ENCODE measurements at places on chromosomes 5 and 9.

- peak; percentile 17 for DNase-seq
These were observed 171.6 kb downstream of the PAX5 start for GRCh38 chr9:36862206-36863145.

GRCh38 chr9:19631181-19631580 is 157.7 kb downstream of the SLC24A2 start:
- no peak for DNase-seq

- no peak for DNase-seq
These were observed 95.1 kb upstream of the OTULINL start for GRCh38 chr5:14486486-14486885.

DNA sequence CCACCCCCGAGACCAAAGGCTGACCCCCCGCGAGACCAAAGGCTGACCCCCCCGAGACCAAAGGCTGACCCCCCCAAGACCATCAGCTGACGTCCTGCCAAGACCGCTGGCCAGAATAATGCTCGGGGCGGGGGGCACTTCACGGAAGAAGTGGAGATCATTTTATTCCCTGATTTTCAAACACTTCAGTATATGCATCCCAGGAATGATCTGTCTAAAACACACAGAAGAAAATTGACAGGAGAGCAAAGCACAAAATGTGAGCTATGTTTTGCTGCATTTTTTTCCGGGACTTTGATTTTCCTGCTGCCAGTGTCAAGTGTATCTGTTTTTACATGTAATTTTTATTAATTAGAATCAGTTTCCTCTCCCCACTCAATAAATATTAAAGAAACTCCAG is 67.1 kb downstream of the ADAMTS2 start:
- no peak for DNase-seq

DNA sequence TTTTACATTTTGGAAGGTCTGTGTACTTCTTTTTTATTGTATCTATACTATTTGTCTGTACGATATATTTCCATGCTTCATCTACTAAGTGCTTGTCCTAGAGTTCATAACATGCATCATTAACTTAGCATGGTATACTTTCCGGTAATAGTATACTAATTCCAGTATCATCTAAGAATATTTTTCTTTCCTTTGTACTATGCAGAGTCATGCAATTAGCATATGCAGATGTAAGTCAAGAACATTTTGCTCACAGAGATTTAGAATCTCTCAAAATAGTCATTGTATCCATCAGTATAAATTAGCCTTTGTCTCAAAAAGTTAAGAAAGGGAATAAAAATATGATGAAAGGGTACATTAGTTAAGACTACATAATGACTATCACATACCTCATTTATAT is 770.4 kb upstream of the GRAMD2B start:
- DNase-seq, result no peak

- DNase-seq, result no peak
These were observed 418.5 kb upstream of the MEF2C start for GRCh38 chr5:89301321-89302025.

- DNase-seq, result no peak
These were observed 2.7 kb upstream of the PURA start for GRCh38 chr5:140111011-140111858.

DNA sequence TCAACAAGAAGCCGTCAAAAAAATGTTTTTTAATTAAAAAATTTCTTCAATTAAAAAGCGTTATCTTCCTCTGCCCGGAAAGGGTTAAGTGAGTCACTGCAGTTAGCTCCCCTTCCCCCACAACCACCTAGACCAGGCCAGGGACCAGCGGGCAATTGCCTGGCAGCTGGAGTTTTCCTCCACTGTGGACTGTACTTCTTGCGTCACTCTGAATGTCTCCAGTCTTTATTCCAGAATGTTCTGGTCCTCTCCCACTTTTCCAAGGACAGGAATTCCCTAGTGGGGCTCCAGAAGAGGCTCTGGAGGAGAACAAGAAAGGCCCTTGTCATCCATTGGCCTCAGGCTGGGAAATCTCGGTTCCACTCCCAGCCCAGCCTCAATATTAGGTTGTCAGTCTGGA is 114.0 kb downstream of the C9orf50 start:
- DNase-seq, result no peak

DNA sequence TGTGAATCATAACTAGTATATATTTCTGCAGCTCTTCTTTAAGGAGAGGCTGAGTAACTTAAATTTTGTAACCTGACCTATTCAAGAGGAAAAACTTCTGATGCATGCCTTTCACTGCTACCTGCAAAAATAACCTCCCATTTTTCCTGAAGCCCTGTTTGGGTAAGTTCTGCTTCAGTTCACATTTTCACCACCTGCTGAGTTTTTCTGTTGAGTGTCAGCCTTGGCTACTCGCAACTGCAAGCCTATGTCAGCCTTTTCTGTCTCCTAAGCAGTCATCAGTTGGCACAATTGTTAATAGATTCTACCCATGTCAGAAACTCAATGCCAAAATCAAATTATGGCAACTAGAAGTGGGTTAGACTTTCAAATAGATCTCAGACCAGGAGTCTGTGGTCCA is 8.2 kb upstream of the TNFAIP8 start:
- no peak for DNase-seq

DNA sequence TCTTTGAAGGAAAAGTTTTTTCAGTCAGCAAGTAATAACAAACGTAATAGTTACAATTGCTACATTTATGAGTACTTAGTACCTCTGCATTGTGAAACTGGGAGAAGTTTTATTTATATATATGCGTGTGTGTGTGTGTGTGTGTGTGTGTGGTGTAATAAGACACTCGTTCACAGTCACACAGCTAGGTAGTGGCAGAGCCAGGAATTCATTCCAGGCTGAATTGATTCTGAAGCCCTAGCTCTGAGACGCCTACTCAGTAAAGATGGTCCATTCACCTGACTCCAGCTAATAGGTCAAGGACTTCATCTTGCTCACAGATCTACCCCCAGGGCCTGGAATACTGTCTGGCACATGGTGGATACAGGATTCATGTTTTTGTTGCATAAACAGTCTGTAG is 13.6 kb upstream of the CAST start:
- no peak for DNase-seq

DNA sequence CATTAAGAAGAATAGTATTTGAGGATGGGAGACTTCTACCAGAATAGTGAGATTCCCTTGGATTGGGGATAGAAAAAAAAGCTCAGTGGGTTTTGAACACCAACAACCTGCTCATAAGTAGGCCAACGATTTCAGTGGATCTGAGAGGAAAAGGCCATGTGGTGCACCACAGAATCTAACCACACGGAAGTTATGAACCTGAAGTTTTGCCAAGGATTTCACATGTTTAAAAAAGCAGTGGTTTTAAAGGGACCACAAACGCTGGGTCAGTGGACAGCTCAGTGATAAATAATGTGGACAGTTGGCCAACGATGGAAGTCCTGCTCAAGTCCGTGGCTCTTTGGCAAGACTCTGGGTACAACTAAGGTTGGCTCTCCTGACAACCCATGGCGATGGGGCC is 107.2 kb upstream of the TXNDC8 start:
- DNase-seq, result no peak

GRCh38 chr5:6820851-6821479 is 107.7 kb downstream of the TENT4A start:
- no peak for DNase-seq

DNA sequence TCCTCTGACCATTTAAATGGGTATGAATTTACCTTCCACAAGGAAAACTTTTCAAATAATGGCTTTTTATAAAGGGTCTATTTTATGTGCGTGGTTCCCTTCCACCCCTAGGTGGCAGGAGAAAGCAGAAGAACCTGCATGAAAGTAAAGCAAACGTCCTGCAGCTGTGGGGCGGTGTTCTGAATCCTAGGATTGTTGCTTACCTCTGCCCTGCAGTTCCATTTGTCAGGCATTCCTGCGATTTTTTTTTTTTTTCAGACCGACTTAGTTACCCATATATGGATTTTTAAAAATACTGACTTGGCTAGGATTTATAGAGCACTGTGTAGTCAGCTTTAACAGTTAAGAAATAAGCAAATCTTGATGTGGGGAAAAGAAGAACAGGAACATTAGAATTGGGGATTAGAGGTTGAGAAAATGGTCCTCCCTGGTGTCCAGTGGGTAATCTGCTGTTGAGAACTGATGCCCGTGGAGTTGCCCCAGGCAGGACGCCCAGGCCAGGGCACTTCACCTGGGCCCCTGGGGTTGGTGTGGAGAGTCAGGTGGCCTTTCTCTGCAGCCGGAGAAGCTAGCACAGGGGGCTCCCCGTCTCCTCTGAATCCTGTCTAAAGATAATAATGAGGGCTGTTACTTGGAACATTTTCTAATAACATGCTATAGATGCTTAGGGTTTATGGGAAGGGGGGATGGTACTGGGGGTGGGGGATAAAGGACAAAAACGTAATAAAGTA is 30.4 kb upstream of the LTC4S start:
- DNase-seq, result peak; percentile 46

- no peak for DNase-seq
These were observed 21.9 kb upstream of the FOXE1 start for GRCh38 chr9:97830884-97831829.

- no peak for DNase-seq
These were observed 333.3 kb downstream of the ARRDC3 start for GRCh38 chr5:91049800-91050199.

GRCh38 chr5:35668319-35668718 is 50.7 kb downstream of the SPEF2 start:
- no peak for DNase-seq

GRCh38 chr5:3226196-3226920 is 369.3 kb upstream of the IRX1 start:
- DNase-seq, result no peak

DNA sequence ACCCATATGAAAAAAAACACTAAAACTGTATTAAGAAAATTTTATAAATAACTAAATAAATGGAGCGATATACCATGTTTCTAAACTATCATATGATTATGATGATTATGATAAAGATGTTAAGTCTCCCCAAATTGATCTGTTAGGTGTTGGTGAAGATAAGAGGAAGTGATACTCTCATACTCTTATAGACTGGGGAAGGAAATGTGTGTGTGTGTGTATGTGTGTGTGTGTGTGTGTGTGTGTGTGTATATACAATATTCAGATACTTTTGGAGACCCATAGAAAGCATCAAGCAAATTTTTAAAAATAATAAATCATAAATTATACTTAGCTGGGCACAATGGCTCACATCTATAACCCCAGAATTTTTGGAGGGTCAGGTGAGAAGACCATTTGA is 62.9 kb downstream of the TMEM232 start:
- no peak for DNase-seq

- DNase-seq, result no peak
These were observed 17.4 kb downstream of the FAM78A start for GRCh38 chr9:131258698-131259431.

DNA sequence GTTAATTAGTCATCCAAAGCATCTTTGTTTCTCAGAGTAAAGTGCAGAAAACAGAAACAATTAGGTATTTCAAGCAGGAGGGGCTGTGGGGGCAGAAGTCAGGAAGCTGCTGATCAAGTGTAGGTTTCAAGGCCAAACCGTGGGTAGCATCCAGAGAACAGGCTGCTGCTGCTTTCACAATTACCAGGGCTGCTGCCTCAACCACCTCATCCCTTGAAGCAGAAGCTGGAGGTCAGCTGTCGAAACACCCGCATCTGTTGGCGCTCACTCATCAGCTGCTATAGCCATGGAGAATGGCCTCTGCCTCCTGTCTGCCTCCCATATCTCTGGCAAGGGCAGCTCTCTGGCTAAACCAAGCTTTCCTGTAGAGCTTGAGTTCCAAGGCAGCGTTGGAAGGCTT is 122.9 kb upstream of the OSMR start:
- DNase-seq, result no peak

DNA sequence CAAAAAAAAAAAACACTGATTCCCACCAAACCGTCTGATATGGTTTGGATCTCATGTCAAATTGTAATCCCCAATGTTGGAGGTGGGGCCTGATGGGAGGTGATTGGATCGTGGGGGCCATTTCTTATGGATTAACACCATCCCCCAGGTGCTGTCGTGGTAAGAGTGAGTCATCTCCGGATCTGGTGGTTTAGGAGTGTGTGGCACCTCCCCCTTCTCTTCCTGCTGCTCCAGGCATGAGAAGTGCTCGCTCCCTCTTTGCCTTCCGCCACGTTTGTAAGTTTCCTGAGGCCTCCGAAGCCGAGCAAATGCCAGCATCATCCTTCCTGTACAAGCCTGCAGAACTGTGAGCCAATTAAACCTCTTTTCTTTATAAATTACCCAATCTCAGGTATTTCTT is 45.2 kb downstream of the HSD17B3 start:
- DNase-seq, result no peak

DNA sequence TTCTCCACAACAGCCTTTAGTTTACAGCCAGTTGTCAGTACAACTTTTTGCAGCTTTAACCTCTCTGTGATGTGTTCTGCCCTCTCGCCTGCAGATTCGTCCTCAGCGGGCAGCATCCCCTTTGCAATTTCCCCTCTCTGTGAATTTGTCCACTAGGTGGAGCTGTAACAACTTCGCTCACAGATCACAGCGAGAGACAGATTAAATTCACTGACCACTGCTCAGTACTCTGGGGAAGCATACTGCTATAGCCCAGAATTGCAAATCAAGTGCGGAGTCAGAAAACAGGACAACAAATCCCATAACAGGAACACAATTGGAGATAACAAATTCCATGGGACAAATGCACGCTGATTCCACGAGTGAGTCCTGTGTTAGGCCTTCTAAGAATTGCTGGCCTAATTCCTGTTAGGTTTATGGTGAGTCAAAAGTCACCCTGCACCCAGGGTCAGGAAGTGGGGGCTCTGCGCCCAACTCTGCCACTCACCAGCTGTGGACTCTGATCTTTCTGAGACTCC is 2124.9 kb downstream of the MAT2B start:
- peak; percentile 2 for DNase-seq

Data from hypothalamus (tissue), 51 donors.